Smooth muscle cell of bladder (primary cell): ENCODE measurements at places on chromosomes 12 and 14. TPM values are rescaled to one million over a fixed set of nuclear protein-coding genes. Genes with fewer than 3 reads are reported as not detected.

TGFB3 gene
- total RNA-seq = 12.2 and 19.8 TPM in 2 replicates

CMKLR1 gene
- total RNA-seq = 0.09 and 0.14 TPM in 2 replicates

NYNRIN gene
- 6.4 and 10.2 TPM in 2 replicates for total RNA-seq

POTEM gene
- total RNA-seq = not detected in 2 replicates

DPF3 gene
- total RNA-seq = 1.3 and 2.4 TPM in 2 replicates

RTL1 gene
- total RNA-seq = not detected in 2 replicates

CAPZA3 gene
- 0.14 TPM in 1 of 2 replicates, not detected in the other for total RNA-seq

FGD6 gene
- 3.6 and 6.2 TPM in 2 replicates for total RNA-seq

DDHD1 gene
- total RNA-seq = 16.5 and 18.2 TPM in 2 replicates

MYH6 gene
- not detected in 2 replicates for total RNA-seq

AQP5 gene
- total RNA-seq = 0.09 TPM in 1 of 2 replicates, not detected in the other

TAS2R43 gene
- total RNA-seq = 1.3 TPM in 1 of 2 replicates, not detected in the other

BDKRB2 gene
- total RNA-seq = 38.6 and 68.3 TPM in 2 replicates

LHX5 gene
- total RNA-seq = not detected in 2 replicates

TGM1 gene
- 0.71 and 1.6 TPM in 2 replicates for total RNA-seq

ALDH6A1 gene
- total RNA-seq = 57.0 and 57.3 TPM in 2 replicates

TCL1B gene
- not detected in 2 replicates for total RNA-seq

OTX2 gene
- not detected in 2 replicates for total RNA-seq

ITGA5 gene
- 183 and 186 TPM in 2 replicates for total RNA-seq

SLC8A3 gene
- total RNA-seq = under 0.01 and 0.18 TPM in 2 replicates

CRIP2 gene
- total RNA-seq = 22.7 and 23.2 TPM in 2 replicates

LRRIQ1 gene
- 0.14 and 0.28 TPM in 2 replicates for total RNA-seq

FIGNL2 gene
- total RNA-seq = under 0.01 TPM in 1 of 2 replicates, not detected in the other

CACNA2D4 gene
- 0.43 and 0.55 TPM in 2 replicates for total RNA-seq

AQP6 gene
- total RNA-seq = under 0.01 TPM in 1 of 2 replicates, not detected in the other

SYNDIG1L gene
- not detected in 2 replicates for total RNA-seq

RILPL1 gene
- total RNA-seq = 5.0 and 9.5 TPM in 2 replicates

TOMM20L gene
- total RNA-seq = not detected in 2 replicates
